ENCODE measurements at places on chromosomes 7 and 10. TPM values are rescaled to one million over a fixed set of nuclear protein-coding genes. Genes with fewer than 3 reads are reported as not detected.

The HMX3 gene
- total RNA-seq, result not detected

The SRRM3 gene
- total RNA-seq, result 3.2 TPM

The IQUB gene
- total RNA-seq, result 0.06 TPM

The FKBP6 gene
- not detected for total RNA-seq

GRCh38 chr7:27240015-27240731 lies 2.4 kb upstream of the EVX1 start:
- DNase-seq, result no peak

- peak; percentile 36 for DNase-seq
Measured at GRCh38 chr7:17530741-17531421, 232.4 kb downstream of the AHR start.

- peak; percentile 3 for DNase-seq
Measured at GRCh38 chr7:41472427-41473125, 230.3 kb downstream of the INHBA start.

DNA sequence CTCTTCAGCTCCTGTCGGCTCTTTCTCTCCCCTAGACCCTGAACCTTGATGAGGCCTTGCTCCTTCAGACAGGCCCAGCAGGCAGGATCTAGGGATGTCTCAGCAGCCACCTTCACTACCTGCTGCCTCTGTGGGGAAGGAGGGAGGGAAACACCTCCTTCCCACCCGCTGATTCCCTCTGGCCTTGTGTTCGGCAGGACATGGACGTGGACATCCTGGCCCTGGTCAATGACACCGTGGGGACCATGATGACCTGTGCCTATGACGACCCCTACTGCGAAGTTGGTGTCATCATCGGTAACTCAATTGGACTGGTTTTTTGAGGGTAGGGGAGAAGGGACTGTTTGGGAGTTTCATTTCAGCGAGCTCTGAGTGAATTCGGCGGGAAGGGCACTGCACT lies 20.3 kb downstream of the HKDC1 start:
- DNase-seq, result no peak

Data from PC-3 (cell line).